ENCODE measurements at places on chromosomes 12 and 14.

DNA sequence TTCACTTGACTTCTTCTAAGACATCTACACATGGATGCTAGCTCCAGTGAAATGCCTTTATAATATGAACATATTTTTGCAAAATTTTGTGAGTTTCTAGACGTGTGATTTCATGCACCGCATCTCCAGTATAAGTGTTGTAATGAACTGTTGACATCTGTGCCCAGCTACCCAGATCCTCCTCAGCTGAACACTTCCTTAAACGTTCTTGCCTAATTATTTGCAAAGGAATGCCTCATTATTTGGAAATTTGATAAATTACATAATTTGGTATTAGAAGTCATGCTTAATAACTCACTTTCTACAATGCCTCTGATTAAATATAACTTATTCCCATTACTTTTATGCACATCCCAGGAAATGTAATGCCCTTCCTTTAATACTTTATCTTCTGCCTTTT is 14.0 kb downstream of the OR11G2 start:
- no peak for DNase-seq

- DNase-seq, result no peak
These were observed 31.5 kb upstream of the NUAK1 start for GRCh38 chr12:106170285-106170684.

- DNase-seq, result no peak
These were observed 966.2 kb downstream of the NRXN3 start for GRCh38 chr14:79136071-79137044.

DNA sequence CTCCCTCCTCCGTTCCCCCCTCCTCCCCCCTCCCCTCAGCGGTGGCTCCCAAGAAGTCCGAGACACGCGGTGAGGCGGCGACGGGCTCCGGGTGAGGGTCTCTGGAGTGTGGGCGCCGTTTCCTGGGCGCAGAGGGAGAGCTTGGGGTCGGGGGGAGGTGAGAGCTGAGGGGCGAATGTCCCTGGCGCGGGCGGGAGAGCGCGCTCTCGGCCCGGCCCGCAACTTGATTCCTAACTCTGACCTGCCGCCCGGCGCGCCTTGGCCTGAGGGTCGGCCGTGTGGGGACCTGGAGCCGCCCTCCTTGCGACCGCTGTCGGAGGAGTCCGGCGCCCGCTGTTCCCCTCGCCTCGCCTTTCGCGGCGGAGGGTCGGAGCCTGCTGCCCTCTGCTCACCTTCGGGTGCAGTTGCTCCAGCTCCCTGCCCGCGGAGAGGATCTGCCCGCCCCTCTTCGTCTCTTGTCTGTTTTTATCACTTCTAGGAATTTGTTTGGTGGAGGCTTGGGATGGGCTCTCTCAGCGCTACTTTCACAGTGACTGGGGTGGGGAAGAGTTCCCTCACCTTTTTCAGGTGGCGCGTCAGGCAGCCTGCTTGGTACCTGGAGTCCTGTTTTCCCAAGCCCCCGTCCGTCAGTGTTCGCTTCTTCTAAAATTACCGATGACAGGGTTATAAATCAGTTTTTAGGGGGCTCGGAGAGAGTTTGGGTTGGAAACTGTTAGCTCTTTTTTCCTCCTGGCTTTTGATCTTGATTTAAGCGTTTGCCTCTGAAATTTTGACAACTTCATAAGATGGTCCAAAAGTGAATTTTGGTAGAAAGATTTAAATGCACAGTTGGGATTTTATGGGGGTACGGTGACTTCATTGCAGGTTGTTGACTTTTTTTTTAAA is 495 bp downstream of the ADIPOR2 start:
- peak; percentile 31 for DNase-seq

GRCh38 chr12:64610660-64611340 is 505 bp downstream of the RASSF3 start:
- DNase-seq, result peak; percentile 49

GRCh38 chr12:118633071-118633470 is 256.7 kb downstream of the SUDS3 start:
- no peak for DNase-seq

- no peak for DNase-seq
These were observed 380.5 kb downstream of the VRK1 start for GRCh38 chr14:97177635-97178034.

DNA sequence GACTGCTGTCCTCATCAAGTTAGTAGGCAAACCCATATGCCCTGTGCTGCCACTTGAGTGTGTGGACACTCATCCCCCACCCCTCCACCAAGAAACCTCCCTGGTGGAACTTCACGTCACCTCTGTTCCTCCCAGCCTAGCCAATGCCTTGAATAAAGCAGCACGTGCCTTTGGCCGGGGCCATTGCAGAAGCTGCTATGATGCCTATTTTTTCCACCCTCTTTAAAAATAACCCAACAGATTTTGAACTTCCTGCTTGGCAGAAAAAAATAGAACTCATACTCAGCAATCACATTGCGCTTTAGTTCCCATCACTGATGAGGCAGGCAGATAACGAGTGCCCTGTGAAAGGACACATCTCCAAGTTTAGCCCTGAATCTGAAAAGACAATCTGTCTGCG is 23.1 kb upstream of the PWP1 start:
- no peak for DNase-seq

DNA sequence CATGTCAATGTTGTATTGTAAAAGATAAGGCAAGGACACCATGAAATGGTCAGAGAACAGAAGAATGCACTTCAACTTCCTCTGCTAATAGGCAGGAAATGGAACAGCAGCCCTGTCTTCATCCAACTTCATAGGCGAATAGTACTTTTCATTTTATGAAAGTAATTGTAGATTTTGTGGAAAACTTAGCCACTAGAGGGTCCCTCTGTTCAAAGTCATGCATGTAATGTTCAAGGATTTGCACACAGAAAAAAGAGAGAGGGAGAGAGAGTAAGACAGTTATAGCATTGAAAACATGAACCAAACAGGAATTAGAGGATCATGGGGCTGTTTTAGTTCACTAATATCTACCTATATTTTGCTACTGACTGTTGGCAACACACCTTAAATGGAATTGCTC is 172.2 kb downstream of the FLRT2 start:
- no peak for DNase-seq

- DNase-seq, result no peak
These were observed 22.0 kb upstream of the DRAM1 start for GRCh38 chr12:101855364-101855884.
